ENCODE measurements at places on chromosomes 16 and 17.

DNA sequence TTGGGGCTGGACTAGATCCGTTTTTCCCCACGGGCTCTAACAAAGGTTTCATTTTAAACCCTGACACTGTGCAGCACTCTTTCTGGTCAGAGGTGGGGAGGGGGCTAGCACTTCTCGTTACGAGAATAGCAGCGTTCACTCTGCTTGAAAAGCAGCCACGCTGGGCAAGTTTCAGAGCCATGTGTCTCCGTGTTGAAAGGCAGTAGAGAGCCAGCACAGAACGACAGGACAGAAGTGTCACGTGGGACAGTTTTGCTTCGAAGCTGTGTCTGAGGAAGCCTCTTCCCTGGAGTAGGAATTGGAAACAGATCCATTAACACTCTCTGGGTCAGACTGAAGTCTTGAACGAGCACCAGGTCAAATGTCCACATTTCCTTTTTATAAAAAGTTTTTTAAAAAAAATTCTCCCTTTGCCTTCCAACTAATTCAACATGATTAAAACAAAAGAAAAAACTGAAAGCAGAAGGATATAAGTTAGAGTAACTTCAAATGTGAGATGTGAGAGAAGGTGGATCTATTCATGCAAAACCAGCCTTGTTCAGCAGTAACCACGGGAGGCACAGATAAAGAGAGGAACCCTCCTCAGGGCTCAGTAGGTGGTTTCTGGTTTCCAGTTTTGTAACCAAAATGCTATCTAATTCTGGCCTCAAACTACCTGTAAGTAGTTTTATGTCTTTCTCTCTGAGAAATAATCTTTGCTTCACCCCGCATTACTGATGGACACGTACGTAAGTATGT is 65.0 kb downstream of the SMG6 start:
- no peak for DNase-seq

DNA sequence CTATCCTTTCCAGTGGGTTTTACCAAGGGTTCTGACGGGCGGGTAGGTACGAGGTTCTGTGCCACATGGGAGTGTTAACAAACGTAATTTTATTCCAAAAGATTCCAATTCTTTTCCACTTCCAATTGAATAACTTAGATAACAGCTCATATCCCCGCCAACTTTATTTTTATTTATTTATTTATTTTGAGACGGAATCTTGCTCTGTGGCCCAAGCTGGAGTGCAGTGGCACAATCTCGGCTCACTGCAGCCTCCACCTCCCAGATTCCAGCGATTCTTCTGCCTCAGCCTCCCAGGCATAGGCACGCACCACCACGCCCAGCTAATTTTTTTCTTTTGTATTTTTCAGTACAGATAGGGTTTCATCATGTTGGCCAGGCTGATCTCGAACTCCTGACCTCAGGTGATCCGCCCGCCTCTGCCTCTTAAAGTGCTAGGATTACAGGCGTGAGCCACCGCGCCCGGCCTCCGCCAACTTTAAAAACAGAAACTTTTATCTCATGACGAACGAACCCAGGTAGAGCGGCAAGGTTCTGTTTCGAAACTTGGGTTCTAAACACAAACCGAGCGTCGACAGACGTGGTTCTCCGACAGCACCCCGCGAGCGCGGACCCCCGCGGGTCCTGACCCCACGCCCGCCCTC is 613 bp downstream of the ECI1 start:
- DNase-seq, result no peak

DNA sequence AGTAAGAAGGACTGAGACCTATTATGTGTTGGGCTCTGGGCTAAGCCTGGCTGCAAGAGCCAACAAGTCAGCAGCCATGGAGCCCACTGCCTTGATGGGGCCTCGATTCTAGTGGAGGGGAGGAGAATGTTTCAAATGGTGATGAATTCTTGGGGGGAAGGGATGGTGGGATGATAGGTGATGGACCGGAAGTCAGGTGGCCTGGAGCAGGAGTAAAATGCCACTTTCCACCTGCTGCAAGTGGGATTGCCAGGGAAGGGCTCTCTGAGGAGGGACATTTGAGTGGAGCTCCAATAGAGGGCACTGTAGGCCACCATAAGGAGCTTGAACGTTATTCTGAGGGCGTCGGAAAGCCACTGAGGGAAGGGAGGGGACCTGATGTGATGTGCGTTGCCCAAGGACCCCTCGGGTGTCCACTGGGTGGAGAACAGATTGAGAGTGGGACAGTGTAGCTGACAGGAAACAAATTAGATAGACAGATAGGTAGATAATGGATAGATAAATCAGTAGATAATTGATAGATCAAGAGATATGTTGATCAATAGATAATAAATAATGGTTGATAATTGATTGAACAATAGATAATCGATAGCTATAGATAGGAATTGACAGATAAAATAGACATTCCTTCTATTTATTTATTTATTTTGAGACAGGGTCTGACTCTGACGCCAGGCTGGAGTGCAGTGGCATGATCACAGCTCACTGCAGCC is 18.2 kb upstream of the NXPH3 start:
- peak; percentile 74 for DNase-seq

DNA sequence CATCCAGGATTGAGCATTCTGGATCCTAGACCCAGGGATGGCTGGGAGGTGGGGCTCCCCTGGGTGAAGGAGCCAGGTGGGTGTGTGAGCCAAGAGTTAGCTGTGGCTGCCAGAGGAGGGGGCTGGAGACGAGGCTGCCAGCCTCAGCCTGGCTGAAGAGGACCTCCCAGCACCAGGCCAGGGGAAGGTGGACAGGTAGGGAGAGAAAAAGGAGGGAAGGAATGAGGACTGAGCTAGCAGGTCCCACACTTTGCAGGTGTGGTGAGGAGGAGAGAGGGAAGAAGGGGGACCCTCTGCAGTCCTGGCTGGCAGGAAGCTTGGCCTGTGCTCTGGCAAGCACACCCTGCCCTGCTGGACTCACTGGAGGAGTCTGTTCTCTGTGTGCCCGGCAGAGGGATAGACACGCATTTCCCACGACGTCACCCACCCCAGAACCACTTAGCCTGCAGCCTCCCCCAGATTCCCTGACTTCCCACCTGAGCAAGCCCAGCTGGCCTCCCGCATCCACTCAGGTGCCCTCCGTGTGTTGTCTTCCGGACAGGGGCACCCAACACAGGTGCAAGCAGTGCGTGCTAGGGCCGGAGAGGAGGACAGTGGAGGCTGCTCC is 42.0 kb downstream of the SOCS3 start:
- no peak for DNase-seq

DNA sequence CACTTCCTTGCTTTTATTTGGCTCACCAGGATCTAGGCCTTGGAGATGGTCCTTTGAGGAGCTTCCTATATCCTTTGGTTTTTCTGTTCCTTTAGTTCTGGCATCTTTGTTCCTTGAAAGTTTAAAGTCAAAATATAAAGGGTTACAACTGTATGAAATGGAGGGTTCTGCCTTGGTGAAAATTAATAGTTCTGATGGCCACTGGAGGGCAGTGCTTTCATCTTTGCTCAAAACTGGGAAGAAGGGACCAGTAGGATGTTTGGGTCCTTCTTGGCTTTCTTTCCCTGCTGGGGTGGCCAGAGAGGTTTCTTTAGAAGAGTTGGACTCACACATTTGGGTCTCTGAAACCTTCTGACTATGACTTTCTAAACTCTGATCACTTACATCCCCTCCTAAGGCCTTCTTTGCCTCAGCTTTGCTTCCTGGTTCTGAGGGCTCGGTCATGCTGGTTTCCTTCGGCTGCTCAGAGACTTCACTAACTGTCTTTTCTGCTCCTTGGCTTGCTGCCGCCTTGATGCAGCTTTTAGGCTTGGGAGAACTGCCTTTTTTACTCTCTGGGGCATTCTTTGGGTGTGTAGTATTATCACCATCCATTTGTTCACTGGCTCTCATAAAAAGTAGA is 10.9 kb upstream of the ITGA2B start:
- DNase-seq, result no peak

DNA sequence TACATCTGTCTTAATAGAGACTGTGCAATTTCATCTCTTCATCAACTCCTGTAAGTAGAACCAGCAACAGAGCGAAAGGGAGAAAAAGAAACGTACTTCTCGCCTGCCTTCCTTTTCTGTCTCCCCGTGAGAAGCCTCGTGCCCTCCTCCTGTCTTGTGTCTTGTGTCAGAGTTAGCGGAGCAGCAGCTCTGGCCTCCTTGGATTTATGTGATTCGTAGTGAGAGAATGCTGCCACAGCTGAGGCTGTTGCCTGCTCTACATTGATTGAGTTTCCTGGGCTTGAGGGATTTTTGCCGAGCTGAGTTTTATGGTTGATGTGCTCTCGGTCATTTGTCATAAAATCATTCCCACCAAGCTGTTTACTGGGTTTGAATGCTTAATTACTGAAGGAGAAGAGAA is 579.1 kb upstream of the RBFOX1 start:
- DNase-seq, result no peak

DNA sequence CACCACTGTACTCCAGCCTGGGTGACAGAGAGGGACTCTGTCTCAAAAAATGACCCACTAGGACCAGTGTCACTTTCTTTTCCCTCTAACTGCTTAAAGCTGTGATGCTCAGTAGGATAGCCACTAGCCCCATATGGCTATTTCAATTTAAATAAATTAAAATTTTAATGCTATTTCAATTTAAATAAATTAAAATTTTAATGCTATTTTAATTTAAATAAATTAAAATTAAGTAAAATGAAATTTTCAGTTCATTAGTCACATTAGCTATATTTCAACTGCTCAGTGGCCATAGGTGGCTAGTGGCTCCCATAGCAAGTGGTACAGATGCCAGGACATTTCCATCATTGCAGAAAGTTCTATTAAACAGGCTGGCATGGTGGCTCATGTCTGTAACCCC is 43.0 kb downstream of the NLRC5 start:
- DNase-seq, result no peak

- DNase-seq, result no peak
Observed at GRCh38 chr17:9232591-9233270, 211.4 kb downstream of the NTN1 start.

- no peak for DNase-seq
Observed at GRCh38 chr17:79095345-79096055, 20.9 kb downstream of the ENGASE start.
